ENCODE measurements at places on chromosomes 4 and X.

GRCh38 chrX:4186331-4186730, 472.9 kb upstream of the PRKX start:
- no peak for DNase-seq

DNA sequence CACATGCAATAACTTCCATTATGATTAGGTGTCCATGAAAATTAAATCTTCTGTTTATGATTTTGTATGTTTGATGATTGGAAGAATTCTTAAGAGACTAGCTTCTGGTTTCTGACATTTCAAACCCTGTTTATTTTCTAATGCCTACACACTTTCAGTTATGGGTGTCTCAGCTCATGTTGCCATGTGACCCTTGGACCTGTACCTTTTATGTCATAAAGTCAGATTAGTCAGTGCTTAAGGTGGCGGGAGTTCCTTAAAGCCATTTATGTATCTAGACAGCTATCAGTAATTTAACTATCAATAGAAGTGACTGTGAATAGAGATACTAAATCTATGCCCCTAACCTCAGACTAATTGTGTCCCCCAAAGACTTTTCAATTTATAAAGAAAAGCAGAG, 155.6 kb downstream of the GBA3 start:
- DNase-seq, result no peak

DNA sequence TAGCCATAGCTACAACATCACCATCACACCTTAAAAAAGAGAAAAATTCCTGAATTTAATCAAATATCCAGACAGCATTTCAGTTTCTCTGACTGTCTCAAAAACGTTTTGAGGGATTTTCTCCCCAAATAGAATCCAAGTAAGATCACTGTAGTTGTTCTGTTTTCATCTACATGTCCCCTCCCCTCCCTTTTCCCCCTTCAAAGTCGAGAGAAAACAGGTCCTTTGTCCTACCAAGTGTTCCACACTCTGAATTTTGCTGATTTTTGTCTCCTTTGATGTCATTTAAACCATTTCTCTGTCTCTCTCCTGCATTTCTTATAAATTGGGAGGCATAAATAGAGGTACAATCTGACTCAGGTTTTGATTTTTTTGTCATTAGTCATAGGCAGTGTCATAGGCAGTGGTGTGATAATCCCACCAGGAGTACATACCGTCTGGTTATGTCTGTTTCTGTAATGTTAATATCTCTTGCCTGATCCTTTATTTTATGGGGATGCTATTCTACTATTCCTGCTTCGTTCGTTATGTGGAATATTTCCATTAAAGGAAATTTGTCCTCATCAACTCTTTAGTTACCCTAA, 348.6 kb downstream of the PTTG2 start:
- peak; percentile 53 for DNase-seq

DNA sequence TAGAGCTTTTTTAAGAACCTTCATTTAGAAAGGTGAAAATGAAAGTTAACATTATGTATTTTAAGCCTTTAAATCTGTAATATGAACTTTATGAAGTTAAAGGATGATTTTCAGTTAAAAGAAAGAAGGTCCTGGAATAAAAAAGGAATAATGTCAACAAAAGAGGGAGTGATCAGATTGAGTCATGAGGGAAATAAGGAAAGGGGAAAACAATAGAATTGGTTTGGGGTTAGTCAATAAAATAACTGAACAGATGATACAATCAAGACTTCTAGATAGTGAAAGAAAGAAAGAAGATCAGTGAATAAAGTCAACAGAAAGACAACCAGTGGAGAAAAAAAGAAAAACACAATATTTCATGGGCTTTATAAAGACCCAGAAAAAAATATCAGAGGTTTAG, 291.6 kb upstream of the ARSJ start:
- DNase-seq, result no peak

DNA sequence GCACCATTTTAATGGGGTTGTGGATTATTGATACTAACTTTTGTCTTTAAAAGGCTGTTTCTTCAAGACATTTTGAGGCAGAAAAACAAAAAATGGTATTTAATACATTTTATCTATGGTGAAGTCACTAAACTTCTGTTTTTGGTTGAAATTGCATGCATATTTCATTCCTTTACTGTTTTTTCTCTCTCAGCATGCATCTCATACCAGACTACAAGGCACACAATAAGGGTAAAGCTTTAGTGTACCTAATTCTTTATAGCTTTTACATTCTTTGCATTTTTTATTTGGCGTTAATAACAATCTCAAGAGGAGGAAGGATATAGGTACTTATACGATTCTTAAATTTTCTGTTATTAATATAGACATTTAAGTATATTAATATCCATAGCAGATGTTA, 151.0 kb upstream of the DKK2 start:
- no peak for DNase-seq

DNA sequence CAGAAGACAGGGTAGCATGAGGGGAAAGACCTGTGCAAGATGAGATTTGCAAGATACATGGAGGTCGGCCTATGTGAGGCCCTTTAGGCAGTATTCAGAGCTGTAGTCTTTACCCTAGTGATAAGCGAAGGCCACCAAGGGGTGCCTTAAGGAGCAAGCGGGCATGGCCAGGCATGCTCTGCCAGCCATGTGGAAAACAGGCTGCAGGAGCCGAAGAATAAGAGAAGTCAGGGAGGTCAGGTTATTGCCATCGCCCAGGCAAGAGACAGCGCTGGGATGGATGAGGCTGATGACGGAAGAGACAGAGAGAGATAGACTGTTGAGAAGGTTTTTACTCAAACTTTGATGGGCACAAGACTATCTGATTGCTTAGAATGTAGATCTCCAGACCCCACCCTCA, 7.0 kb upstream of the FATE1 start:
- DNase-seq, result no peak

GRCh38 chr4:6092131-6092530, 73.9 kb upstream of the C4orf50 start:
- no peak for DNase-seq

DNA sequence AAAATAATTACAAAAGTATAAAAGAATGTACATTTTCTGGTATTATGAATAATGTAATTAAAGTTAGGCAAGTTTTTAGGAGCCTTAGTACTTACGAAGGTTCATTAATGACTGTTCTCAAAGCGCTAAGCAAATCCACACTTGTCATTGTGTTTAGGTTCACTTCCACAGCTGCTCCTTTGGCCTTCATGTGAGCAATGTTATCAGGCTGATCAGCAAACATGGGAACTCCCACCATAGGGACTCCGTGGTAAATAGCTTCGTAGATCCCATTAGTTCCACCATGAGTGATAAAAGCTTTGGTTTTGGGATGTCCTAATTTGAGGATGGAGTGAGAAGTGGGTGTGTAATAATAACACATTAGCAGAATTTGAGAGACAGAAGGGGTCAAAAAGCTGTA, 45.1 kb downstream of the UGT2A2 start:
- no peak for DNase-seq

DNA sequence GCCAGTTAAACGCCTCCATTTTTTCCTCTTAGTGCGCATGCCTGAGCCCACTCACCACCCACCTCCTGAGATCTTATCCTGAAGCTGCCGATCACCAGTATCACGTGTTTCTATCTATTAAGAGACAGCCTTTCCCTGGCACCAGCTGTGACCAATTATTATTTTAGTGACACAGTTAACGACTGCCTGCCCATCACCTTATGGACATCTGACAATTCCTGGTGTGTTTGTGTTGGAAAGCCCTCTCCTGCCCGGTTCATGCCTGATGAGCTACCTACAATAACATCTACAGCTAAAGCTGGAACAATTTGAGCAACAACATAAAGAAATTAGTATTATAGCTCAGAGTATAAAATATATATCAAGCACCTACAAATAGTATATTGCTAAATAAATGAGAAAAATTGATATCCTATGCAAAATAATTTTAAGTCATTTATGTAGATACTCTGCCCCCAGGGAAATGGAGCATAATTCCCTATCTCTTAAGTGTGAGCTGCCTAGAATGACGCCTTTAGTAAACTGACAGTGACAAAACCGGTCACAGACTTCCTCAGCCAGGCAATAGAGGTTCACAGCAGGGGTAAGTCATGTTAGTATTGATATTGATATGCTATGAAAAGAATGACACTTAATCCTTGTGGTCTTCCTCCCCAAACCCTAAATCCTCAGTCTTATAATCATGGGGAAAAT, 862.2 kb downstream of the TRAM1L1 start:
- no peak for DNase-seq

DNA sequence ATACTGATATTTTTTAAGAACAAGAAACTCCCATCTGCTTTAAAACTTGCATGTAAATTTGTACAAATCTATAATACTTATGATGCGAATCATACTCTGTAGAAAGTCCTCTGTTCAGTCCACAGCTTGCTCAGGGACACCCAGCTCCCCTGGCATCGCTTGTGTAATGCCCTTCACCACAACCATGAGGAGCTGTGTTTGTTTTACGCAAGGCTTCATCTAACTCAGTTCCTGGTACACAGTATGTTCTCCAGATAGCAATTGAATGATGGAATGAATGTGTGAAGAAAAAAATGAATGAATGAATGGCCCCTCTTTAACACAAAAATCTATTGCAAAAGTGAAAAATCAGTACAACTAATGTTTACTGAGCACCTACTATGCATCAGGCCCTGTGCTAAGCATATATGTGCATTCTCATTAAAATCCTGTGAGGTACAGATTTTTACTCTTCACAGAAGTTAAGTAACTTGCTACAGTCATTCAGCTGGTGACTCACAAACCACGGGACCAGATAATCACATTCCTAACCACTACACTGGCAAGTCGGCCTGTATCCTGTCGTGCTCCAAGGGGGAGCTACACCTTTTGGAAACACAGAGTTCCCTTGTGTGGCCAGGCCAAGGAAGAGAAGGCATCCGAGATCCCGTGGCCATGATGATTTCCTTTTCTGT, 58.7 kb upstream of the KDR start:
- peak; percentile 98 for DNase-seq

GRCh38 chr4:2354118-2354517, 64.3 kb downstream of the ZFYVE28 start:
- no peak for DNase-seq

GRCh38 chr4:120399826-120400225, 333.2 kb upstream of the MAD2L1 start:
- DNase-seq, result peak; percentile 65

- no peak for DNase-seq
These were observed 103.4 kb upstream of the PDLIM3 start for GRCh38 chr4:185638548-185639301.

DNA sequence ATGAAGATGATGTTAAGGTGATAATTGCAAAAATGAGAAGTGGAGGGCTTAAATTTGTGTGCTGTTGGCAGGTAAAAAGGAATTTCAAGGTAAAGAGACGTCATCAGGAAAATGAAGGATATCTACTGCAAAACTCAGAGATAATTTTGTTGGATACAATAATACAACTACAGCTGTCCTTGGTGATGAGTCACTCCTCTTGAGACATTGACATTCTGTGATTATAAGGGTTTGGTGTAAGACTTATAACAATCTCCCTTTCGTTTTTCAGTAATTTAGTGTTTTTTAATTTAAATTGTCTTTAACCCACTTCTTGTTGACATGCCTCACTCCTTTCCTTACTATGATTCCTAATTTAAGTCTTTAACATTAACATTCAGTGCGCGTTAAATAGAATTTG, 1074.1 kb upstream of the SLIT2 start:
- peak; percentile 51 for DNase-seq

- DNase-seq, result no peak
These were observed 611.6 kb upstream of the GRIA3 start for GRCh38 chrX:122572461-122572860.

Measured in amniotic epithelial cell (primary cell).